ENCODE measurements at places on chromosomes 7 and 10. TPM values are rescaled to one million over a fixed set of nuclear protein-coding genes. Genes with fewer than 3 reads are reported as not detected.

WIPF3 gene
- total RNA-seq, result under 0.01 TPM

HABP2 gene
- total RNA-seq, result not detected

EFCAB10 gene
- not detected for total RNA-seq

TNRC18 gene
- 83.3 TPM for total RNA-seq

GALNT17 gene
- not detected for total RNA-seq

POLR2J2 gene
- 2.5 TPM for total RNA-seq

CPA2 gene
- total RNA-seq, result not detected

FAS gene
- 85.7 TPM for total RNA-seq

FGFR2 gene
- 0.17 TPM for total RNA-seq

SLC16A12 gene
- total RNA-seq, result under 0.01 TPM

CYP26C1 gene
- not detected for total RNA-seq

WDR86 gene
- total RNA-seq, result 3.8 TPM

Data from smooth muscle cell of trachea (primary cell).